Jurkat, Clone E6-1 (cell line): ENCODE measurements at places on chromosomes 6 and 20.

GRCh38 chr6:133568970-133569889, 319.7 kb upstream of the TCF21 start:
- DNase-seq: peak; percentile 8

- DNase-seq: no peak
Observed at GRCh38 chr6:163963205-163964120, 548.9 kb downstream of the QKI start.

GRCh38 chr6:157997893-157998608, 16.4 kb downstream of the SYNJ2 start:
- no peak for DNase-seq

DNA sequence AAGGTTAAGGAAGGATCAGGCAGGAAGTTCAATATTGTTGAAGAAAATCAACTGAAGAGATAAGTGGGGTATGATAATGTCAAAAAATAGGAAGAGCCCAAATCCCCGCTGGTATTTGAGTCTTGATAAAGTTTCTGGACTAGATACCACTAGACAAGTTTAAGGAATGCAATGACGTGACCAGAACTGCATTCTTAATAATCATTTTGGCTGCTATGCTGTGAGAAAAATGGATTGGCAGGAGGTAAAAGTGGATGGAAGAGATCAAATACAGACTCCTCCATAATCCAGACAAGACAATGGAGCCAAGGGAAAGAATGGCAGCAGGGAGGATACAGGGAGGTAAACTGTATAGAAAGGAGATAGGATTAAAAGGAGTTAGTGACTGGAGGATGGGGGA, 128.2 kb downstream of the COL12A1 start:
- DNase-seq: no peak

- DNase-seq: no peak
Observed at GRCh38 chr6:14889611-14890593, 356.0 kb upstream of the JARID2 start.

DNA sequence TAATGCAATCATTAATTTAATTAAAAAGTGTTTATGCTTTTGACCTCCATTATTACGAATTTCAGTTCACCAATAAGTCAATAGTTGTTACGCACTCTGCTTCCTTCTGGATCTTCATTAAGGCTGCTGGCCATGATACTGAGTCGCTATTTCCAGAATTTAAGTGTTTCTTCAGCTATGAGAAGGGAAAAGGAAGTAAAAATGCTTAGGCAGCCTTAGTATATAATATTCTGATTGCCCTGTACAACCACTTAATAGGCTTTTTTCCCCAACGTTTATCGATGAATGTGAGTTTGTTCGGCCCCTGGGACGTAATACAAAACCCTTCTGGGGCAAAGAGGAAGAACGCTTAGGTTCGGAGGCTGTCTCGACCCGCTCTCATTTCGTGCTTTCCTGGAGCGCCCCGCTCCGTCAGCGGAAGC, 644 bp downstream of the OARD1 start:
- DNase-seq: no peak

GRCh38 chr6:28985462-28986164, 19.5 kb downstream of the ZNF311 start:
- DNase-seq: no peak

DNA sequence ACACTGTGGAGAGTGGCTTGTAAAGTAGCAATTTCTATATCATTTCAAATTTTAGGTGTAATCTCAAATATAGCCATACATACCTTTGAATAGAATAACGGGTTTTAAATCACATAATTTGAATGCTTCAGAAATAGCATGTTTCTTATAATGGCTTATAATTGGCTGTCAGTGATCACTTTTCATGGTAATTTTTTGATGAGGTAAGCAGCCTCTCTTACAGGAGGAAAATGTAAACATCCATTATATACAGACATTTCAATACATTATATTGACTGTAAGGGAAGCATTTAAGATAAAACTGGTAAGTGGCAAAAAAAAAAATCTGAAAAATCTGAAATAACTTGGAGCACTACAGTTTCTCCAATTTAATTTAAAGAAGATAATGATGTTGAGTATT, 67.8 kb upstream of the PHACTR2 start:
- no peak for DNase-seq

GRCh38 chr20:57159193-57159851, 107.1 kb downstream of the BMP7 start:
- DNase-seq: no peak

DNA sequence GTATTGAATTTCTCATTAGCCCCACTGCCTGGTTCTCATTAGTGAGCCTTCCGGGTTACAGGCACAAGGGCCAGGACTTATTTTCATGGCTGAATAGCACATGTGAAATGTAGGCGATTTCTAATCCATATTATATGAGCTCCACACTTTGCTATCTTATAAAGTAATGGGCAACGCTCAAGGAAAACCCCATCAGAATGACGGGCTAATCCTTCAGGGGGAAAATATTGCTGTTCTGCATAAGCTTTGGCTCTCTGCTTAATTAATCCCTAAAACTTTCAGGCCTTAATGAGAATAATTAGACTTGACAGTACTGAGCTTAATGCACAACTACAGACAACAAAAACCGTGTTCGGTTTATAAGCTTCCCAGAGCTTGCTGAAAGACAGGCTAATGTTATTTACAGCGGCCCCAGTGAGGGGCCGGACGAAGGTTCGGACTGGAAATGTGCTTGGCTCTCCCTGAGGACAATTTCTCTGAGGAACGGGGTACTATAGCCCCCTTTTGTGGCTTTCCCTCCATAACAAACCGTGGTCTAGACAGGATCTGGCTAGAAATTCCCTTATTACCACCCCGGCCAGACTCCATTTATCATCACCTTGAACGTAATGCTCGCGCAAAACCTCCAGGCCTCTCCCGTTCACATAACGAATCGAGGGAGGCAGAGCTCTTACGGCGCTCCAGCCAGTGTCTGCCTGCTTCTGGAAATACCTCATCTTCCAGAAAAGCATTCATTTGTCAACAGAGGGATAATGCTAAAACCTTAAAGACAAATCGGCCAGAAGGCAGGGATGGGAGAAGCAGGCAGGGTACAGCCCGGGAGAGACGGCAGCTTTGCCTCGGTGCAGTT, 164.5 kb downstream of the CD83 start:
- DNase-seq: no peak

GRCh38 chr6:158680481-158680880, 30.6 kb downstream of the SYTL3 start:
- DNase-seq: no peak

DNA sequence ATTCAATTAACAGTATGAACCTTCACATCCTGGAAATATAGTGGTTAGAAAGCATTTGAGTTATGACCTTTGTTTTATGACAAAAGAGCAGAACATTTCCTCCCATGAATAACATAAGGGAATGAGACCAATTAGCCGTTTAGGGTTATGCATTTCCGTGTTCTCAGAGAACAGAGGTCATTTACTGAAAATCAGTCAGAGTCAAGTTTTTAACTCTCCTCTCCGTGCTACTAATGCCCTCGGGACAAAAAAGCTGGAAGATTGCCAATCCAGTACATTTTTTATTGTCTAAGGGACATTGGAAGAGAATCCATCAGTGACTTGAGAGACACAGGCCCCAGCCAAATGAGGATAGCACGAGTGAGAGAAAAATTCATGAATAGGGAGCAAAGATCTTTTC, 632.7 kb downstream of the RFPL4B start:
- DNase-seq: no peak

- DNase-seq: no peak
Observed at GRCh38 chr20:20207872-20208271, 155.5 kb downstream of the CFAP61 start.
